ENCODE measurements at places on chromosomes 3 and 15.
A peak's percentile ranks its signal among the peaks of the same experiment; 100 is the strongest.

GRCh38 chr3:143764840-143765239 lies 83.4 kb downstream of the SLC9A9 start:
- no peak for DNase-seq

DNA sequence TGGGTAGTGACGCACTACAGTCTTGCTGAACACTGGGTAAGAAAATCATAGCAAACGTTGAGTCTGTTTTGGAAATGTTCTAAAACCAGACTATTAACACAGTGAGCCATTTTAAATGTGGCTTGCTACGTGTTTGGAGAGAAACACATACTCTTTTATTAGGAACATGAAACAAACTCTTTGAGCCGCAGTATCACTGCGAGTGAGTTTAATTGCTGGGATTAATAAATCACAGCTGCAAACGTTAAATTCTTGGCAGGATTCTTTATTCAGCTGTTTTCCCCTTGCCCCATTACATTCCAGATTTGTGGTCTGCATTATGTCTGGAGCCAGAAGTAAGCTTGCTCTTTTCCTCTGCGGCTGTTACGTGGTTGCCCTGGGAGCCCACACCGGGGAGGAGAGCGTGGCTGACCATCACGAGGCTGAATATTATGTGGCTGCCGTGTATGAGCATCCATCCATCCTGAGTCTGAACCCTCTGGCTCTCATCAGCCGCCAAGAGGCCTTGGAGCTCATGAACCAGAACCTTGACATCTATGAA lies 33.6 kb downstream of the BTD start:
- DNase-seq: no peak

DNA sequence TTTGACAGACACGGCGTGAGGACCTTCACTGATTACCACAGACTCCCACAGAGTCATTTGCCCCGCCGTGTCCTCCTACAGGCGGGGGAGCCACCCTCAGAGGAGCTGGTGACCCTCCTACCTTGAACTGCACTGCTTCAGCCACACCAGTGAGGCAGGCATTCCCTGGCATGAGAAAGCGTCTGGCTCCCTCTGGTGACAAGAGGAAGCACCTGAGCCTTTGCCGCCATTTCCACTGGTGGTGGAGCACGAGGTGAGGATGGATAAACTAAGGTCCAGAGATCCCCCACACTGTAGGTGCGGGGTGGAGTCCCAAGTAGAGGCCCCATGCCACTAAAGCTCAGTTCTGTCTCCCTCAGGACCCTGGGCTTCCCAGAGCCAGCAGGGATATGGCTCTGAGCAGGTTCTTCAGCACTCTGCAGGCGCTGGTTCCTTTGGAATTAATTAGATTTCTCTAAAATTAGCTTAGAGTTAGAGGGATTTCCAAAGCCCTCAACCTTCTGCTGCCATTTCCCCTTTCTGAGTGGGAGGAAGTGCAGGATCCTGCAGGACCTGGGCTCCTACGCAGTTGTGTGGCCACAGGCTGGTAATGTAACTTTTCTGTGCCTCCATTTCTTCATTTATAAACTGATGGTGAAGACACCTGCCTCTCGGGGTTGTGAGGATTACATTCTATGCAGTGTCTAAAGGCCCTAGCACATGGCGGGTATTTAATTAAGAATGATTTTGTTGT lies 224.0 kb downstream of the SLCO3A1 start:
- peak; percentile 78 for DNase-seq

DNA sequence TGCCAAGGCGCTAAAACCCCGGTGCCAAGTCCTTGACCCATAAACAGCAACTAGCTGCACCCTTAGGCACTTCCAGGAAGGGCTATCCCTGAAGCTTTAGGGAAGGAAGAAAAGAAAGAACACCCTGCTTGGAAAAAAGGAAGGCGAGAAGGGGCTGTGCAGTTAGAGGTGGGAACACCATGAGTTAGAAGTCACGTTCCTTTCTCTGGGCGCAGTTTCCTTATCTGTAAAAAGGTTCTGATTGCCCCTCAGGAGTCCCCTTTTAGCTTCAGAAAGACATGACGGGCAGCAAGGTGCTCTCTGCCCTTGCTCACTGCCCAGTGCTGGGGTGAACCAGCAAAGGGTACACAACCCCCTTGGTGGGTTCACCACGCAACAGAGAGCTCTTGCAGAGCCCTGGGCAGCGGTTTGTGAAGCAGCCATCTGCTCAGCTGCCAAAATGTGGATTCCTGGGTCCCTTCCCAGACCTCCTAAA lies 798 bp downstream of the GCHFR start:
- DNase-seq: no peak

DNA sequence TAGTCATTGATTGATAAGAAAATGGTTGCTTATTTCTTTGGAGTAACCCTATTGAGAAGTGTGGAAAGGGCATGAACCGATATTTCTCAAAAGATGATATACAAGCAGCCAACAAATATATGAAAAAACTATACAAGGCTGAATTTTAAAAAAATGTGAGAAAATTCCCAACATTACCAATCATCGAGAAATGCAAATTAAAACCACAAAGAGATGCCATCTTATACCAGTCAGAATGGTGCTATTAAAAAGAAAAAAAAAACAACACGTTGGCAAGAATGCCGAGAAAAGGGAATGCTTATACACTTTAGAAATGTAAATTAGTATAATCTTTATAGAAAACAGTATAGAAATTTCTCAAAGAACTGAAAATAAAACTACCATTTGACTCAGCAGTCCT lies 77.7 kb upstream of the ROBO1 start:
- DNase-seq: no peak

DNA sequence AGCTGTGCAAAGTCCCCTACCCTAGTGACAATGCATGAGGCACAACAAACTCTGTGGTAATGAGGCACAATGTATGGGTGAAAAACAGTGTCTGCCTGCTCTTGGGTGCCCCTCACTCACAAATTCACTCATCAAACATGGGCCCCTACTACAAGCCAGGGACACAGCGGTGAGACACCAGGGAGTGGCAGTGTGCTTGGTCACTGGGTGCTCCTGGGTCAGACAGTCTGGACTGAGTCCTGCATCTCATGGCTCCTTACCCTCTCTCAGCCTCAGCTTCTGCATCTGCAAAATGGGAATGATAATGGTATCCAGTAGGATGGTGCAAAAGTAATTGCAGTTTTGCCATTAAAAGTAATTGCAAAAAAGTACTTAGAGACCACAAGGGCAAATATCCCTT lies 184.7 kb downstream of the MEGF11 start:
- DNase-seq: no peak

- DNase-seq: no peak
These were observed 276.7 kb upstream of the SGO1 start for GRCh38 chr3:20462723-20463122.

DNA sequence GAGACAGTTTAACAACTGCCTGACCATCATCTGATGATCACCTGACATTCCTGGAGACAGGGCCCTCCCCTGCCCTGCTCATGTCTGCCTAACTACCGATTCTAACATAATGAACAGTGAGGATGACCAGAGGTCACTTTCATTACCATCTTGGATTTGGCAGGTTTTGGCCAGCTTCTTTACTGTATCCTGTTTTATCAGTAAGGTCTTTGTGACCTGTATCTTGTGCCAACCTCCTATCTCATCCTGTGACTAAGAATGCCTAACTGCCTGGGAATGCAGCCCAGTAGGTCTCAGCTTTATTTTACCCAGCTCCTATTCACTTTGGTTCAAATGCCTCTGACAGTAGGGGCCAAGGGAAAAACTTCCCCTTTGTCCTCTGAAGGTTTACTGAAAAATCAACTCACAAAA lies 40.2 kb downstream of the METTL6 start:
- DNase-seq: no peak

DNA sequence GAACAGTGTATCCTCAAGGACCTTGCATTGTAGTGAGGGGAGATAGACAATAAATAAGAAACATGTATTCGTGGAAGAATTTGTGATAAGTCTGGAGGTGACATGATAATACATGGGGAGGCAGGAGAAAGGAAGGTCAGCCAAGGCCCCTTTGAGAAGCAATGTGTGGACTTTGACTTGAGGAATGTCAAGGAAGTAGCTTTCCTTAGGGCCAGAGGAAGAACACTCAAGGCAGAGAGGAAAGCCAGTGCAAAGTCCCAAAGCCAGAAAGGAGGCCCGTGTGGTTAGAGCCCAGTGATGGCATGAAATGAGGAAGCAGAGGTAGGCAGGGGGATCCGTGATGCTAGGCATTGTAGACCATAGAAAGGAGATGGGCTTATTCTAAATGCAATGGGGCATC lies 192.2 kb downstream of the NR1D2 start:
- DNase-seq: no peak

DNA sequence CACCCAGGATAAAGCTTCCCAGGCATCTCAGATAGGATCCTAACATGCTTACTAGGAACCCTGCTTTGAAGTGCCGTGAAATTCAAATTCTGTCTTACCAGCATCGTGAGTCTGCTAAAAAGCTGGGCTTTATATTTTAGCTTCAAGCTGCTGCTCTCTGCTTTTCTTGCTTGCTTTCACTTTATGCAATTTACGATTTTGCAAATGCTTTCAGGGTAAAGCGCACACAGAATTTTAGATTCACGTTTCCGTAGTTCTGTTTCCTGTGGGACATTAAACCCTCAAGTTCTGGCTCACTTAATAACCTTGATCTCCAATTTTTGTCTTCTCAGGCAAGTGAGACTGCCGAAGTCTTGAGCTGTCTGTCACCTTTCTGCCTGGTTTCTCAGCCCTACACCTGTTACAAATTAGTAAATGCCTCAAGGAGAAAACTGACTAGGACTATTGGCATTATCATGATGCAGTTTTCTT lies 170.5 kb upstream of the TGFBR2 start:
- DNase-seq: no peak

- no peak for DNase-seq
These were observed 295.0 kb downstream of the LRTM1 start for GRCh38 chr3:54632834-54633233.
